ENCODE measurements at places on chromosomes 7 and 10. TPM values are rescaled to one million over a fixed set of nuclear protein-coding genes. Genes with fewer than 3 reads are reported as not detected.

DNA sequence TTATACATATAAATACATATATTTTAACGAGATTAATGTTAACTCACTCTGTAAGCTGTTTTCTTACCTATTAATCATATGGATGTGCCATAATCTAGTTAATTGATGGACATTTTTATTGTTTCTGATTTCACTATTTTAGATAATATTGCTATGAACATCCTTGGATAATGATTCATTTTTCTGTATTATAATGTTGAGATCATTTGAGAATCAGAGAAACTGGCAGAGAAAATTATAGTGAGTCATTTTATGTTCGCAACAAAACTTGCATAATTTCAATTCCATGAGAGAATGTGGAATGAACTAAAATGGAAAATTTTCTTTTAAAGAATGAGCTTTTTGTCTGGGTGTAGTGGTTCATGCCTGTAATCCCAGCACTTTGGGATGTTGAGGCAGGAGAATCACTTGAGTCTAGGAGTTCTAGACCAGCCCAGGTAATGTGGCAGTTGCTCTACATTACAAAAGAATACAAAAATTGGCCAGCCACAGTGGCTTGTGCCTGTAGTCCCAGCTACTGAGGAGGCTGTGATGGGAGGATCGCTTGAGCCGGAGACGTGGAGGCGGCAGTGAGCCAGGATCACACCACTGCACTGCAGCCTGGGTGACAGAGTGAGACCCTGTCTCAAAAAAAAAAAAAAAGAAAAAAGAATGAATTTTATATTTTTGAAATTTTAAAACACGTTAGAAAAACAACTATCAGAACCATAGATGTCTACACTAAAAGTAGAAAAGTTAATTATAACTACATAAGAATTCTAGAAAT lies 40.5 kb downstream of the PAPSS2 start:
- DNase-seq, result peak; percentile 7

DNA sequence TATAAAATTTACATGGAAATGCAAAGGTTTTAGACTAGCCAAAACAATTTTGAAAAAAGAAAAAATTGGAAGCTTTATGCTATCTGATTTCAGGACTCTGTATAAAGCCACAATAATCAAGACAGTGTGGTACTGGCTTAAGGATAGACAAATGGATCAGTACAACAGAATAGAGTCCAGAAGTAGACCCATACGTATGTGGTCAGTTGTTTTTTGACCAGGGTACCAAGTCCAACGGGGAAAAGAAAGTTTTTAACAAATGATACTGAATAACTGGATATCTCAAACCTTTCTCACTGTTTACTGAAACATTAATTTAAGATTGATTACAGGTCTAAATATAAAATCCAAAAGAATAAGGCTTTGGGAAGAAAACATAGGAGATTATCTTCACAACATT lies 79.7 kb downstream of the PODXL start:
- DNase-seq, result no peak

DNA sequence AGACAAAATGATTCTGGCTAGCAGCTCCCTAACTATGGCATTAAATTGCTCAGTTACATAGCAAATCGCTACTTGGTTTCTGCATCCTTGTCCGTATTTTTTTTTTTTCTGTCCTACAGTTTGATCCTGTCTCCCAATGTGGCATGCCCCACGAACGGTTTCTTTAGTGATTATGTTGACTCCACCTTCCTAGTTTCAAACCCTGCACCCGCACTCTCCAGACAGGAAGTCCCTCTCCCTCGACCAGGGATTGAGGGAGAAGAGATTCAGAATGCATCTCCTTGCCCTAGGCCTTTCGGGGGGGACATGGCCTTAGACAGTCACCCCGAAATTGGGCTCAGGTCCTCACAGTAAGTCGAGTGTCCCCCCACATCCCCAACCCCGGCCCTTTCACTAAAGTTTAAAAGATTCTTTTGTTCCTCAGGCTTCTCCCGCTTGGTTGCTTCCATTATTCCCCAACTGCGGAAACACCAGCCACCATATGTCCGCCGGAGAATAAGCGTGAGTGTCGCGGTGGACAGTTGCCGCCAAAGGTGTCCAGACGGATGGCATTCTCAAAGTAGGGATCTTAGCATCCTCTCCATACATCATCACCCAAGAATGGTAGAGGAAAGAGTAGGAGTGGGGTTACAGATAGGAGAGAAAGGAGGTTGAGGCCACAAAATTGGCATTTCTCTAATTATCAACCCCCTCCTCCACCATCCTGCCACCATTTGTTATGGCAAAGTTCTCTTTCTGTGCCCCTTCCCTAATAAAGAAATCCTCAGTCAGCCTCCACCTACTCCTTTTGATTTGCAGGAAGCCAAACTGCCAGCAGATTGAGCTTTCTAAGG lies 7.3 kb downstream of the EVX1 start:
- peak; percentile 18 for DNase-seq

The TMEM236 gene
- 0.12 TPM for total RNA-seq

DNA sequence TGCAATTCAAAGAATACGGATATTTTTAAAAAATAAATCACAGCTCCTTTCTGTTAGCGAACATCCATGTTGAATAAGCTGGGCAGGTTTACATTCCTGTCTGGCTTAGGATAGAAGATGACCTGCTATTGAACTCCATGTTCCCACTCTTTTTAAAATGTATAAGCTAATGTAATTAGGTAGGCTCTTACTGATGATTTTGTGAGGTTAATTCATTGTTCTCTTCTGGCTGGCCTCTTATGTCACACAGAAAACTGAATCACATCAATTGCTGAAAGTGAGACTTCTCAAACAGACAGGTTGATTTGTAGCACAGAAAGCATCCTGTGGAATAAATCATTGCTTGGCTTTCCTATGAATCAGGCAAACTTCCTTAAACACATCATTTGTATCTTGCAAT lies 24.2 kb downstream of the HGF start:
- DNase-seq, result no peak

The SMKR1 gene
- 0.24 TPM for total RNA-seq

DNA sequence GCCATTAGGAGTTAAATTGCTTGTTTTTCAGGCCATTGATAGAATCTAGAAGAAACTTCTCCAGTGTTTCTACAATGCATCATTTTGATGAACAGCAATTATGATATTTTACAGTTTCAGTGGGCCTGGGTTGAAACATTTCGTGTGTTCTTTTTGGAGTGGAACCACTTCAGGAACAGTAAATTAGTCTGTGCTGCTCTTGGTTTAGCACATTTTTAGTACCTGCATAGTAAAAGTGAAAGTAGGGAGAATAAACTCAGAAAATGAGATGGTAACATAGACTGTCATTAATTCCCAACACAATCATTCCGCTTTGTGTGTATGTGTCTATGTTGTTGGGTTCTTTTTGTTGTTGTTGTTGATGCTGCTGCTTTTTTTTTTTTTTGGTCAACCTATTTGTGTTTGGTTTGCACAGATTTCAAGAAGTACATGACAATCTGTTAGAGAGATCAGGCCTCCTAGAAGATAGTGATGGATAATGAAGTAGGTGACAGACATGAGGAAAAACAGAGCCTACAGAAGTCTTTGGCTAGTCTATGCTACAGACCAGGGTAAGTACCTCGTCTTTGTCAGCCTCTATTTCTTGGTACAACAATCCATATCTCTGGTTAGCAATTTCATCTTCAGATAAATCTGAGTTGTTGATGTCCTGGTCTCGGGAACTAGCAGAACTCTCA lies 154.0 kb upstream of the TARP start:
- DNase-seq, result no peak

The GIMAP5 gene
- total RNA-seq, result not detected

GRCh38 chr10:97648562-97649404 lies 8.3 kb downstream of the PI4K2A start:
- peak; percentile 89 for DNase-seq

The PON2 gene
- total RNA-seq, result 183 TPM

GRCh38 chr7:5396999-5397663 lies 26.5 kb downstream of the TNRC18 start:
- DNase-seq, result peak; percentile 99

DNA sequence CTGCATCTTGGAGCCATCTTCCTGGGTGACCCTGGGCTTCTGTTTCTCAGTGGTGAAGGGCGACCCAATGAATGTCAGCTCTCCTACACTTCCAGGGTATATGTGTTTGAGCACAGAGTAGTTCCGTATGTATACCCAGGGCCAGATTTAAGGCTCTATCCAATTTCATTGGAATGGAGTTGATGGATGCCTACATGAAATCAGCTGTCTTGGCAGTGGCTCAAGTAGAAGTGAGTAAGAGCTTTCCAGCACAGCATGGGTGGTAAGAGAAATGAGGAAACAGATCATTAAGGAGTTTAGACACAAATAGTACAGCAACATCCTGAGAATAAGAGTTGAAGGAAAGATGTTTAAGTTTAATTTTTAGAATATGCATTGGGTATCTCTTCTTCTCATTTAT lies 433.0 kb downstream of the PAXIP1 start:
- DNase-seq, result peak; percentile 59

The SEMA3D gene
- total RNA-seq, result 2.4 TPM

The CHN2 gene
- total RNA-seq, result 0.20 TPM

GRCh38 chr10:1403508-1404322 lies 333.6 kb downstream of the ADARB2 start:
- DNase-seq, result no peak

The SLC26A4 gene
- total RNA-seq, result 1.4 TPM

GRCh38 chr10:132263866-132264265 lies 43.9 kb downstream of the STK32C start:
- DNase-seq, result no peak

DNA sequence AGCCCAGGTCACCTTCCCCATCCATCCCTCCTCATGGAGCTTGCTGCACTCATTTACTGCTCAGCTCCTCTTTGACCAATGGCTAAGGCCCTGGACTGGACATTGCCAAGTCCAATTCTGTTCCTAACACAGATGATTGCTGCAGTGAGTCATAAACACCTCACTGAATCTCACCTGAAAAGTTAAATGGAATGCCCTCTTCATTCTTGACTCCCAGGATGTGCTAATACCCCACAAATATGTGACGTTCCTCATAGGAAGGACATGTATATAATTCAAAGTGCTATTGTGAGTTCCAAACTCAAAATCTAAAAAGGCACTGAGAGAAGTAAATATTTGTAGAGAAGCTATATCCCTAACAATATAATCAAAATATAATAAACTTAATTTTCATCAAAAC lies 73.5 kb upstream of the DLX6 start:
- DNase-seq, result no peak

DNA sequence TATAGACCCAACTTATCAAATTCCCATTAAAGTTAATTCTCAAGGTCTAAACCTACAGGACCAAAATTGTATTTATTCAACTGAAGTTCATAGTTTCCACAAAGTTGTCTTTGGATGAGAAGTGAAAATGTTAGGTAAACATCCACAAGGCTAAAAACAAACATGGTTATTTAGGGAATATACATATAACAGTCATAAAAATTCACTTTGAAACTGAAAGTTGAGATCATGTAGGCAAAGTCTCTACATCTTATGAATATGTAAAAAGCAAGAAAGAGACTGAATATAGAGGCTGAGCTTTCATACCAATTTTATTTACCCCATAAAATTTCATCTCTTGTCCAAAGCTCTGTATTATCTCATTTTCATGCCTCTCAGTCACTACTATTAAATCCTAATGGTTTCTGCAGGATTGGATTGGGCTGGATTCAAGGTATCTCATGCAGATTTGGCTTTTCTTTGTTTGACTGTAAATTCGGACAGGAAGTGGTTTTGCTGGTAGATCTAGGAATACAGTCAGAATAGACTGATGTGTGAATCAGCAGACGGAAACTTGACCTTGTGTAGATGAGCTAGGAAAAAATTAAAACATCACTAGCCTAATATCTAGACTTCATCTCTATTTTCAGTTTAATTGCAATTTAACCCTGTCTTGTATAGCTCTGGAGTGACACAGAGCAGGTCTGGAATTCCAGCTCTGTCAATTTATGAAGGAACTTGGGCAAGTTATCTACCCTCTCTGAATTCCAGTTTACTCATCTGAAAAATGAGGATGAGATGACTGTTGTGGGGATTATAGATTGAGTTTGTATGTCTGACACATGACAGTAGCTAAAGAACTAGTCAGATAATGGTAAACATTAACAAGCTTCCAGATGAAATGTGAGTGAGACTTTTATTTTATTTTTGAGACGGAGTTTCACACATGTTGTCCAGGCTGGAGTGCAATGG lies 27.3 kb upstream of the SKAP2 start:
- peak; percentile 76 for DNase-seq

DNA sequence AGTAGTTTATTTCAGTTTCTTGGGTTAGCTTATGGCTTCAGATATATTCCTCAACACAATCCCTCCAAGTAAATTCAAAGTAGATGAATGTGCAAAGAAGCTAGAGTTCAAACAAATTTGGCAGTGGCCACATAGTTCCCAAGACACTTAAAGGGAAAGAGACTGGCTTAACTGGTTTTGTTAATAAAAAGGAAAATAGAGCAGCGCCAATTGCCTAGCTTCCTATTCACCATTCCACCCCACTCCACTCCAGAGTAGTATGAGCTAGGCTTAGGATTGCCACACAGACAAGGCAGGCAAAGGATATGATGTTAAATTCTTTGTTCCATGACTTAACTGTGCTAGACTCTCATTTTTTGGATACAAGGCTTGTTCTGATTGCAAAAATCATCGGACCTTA lies 2.0 kb downstream of the XRCC2 start:
- DNase-seq, result no peak

- DNase-seq, result no peak
Observed at GRCh38 chr7:99325001-99325493, 651 bp upstream of the ARPC1A start.

GRCh38 chr7:120987683-120988590 lies 574 bp upstream of the CPED1 start:
- DNase-seq, result peak; percentile 91

The HHEX gene
- total RNA-seq, result 0.60 TPM

GRCh38 chr7:69696054-69696591 lies 97.8 kb downstream of the AUTS2 start:
- DNase-seq, result no peak

GRCh38 chr7:92034116-92034515 lies 93.5 kb downstream of the AKAP9 start:
- DNase-seq, result no peak

- no peak for DNase-seq
Observed at GRCh38 chr10:20931156-20931795, 34.2 kb upstream of the NEBL start.

DNA sequence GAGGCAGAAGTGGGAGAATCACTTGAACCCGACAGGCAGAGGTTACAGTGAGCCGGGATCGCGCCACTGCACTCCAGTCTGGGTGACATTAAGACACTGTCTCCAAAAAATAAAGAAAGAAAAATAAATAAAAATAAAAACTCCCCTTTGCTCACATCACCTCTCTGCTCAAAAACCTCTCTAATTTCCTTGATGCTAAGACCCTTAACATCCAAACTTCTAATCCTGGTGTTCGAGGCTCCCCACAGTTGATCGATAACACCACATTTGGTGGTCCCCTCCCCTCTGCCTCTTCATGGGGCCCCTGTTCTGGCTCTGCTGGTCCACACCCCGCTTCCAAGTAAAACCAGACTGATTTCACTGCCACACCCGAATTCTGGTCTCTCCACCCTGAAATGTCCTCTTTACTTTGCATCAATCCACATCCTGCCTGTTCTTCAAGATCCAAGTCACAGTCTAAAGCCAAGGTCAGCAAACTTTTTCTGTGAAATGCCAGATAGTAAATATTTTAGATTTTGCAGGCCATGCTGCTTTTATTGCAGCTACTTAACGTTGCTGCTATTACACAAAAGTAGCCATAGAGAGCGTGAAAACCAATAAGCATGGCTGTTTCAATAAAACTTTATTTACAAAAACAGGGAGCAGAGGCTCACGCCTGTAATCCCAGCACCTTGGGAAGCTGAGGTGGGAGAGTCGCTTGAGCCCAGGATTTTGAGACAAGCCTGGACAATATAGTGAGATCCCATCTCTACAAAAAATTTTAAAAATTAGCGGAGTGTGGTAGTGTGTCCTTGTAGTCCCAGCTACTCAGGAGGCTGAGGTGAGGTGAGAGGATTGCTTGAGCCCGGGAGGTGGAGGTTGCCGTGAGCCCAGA lies 11.8 kb downstream of the MOSPD3 start:
- no peak for DNase-seq

The OAT gene
- 187 TPM for total RNA-seq

Data from RPMI7951 (cell line).